ENCODE measurements at places on chromosomes 1 and 21.
A peak's percentile ranks its signal among the peaks of the same experiment; 100 is the strongest.

DNA sequence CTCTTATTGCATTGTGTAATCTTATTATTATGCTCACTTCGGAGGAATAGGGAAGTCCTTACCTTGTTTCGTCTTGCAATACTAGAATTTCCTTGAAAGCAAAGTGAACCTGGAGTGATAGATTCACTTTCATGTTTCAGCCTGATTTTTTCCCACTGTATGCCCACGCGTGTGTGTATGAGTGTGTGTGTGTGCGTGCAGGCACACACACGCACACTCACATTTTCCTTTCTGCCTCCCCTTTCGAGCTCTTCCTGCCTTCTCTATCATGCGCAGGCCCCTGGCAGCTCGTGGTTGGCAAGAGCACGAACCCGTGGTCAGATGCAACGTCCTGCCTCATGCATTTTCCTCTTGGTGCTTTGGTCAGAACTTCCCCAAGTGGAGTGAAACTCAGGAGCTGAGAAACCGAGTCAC is at the start of gene GCSAML:
GCSAML (plus strand) TSS at position 366 of the 414 bp plus-strand sequence. CDS start 58 bp downstream, outside the sequence.
- no peak for DNase-seq

DNA sequence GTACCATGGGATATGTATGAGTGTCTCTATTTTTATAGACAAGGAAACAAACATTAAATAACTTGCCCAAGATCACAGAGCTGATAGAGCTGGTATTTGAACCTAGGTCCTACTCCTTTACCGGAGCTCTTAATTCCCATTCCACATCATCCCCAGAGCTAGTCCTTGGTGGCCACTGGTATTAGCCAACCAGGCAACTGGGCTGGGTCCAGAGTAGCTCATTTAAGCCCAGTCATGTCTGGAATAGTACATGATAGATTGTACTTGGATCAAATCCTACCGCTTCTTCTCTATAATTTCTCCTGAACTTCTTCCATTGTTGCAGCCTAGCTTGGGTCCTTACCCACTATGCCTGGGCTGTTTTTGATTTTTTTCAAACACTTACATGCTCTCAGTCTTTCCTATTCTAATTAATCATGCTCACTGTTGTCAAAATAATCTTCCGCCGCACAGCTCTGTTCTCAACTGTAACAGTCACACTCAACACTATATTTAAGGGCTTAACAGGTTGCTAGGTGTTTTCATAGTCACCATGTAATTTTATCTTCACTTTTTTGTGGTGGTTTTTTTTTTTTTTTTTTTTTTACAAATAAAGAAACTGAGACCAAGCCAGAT is 80.2 kb downstream of the COLGALT2 start:
- DNase-seq = no peak

- DNase-seq = no peak
Observed at GRCh38 chr21:41769521-41769920, 2.7 kb upstream of the RIPK4 start.

DNA sequence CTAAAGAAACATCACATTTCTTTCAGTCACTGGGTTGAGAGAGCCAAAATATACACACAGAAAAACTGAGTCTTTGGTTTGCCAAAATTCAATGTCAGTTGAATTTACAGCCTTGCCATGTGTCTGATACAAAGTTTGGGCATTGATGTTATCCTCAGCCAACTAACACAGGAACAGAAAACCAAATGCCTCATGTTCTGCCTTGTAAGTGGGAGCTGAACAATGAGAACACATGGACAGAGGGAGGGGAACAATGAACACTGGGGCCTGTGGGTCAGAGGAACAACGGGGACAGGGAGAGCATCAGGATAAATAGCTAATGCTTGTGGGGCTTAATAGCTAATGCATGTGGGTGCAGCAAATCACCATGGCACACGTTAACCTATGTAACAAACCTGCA is 39.6 kb upstream of the C21orf91 start:
- no peak for DNase-seq

DNA sequence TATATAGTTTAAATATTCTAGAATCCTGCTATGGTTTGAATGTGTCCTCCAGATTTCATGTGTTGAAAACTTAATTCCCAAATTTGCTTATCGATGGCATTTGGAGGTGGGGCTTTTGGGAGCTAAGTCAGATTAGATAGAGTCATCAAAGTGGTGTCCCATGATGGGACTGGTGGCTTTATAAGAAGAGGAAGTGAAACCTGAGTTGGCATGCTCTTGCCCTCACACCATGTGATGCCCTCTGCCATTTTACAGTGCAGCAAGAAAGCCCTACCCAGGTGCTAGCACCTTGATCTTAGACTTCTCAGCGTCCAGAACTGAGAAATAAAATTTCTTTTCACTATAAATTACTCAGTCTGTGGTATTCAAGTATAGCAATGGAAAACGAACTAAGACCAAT is 111.3 kb downstream of the TGFB2 start:
- DNase-seq = no peak

DNA sequence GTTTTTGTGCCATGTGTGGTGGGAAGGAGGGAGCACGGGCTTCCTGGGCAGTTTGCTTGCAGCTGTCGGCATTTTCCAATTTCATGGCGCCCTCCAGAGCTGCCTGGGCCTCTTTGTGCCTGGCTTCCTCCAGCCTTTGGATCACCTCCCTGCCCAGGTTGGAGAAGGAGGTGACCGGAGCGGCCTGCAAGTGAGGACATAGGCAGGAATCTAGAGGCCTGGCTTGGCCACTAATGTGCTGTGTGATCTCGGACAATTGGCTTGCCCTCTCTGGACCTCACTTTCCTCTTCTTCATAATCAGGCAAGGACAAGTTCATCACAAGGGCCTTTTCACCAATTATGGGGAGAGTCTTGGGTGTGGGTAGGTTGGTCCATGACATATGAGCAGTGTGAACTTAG is 245.1 kb downstream of the MATN1 start:
- no peak for DNase-seq

DNA sequence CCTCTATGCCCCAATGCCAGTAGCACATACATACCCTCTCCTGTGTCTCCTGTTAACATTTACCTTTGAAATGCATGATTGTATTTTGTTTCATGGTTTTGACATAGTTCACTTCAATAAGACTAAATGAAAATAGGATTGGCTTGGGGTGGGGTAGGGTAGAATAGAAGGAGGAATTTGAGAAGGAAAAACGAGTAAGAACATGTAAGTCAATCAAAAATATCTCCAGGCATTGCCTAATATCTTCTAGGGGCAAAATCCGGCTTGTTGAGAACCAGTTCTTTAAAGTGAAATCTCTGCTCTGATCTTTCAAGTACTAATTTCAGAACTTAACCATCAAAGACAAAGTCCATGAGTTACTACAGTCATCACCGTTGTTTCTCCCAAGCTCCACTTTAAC is 31.8 kb upstream of the RGS2 start:
- DNase-seq = no peak

- DNase-seq = no peak
Observed at GRCh38 chr1:21756393-21757089, 26.4 kb downstream of the USP48 start.

DNA sequence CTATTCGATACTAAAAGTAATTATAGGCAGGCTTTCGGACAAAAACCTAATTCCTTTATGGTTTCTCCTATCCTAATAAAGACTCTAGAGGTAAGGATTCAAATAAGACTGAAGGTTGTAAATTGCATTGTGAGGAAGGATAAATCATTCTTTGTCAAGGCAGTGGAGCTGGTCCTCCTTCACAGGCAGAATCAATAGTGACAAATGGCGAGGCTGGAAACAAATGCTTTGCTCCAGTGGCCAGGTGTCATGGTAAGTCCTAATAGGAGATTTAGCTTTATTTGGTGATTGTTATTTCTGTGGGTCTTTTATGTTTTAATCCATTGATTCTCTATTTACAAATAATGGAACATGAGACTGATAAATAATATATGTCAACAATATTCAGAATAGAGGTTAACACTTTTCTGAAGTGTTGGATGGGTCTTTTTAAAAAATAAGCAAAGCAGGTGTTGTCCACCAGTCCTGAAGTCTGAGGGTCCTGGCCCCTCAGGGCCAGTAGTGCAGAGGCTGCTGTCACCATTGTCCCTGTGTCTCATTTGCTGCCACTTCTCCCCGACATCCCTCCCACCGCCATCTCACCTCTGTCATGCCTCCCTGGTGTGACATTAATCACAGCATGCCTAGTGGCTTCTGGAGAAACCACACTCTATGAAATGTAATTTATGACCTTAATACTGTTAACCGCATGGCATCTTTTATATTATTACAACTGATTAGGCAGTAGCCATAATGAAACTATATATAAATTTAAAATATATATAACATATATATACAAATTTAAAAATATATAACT is 120.9 kb upstream of the MAGI3 start:
- no peak for DNase-seq

DNA sequence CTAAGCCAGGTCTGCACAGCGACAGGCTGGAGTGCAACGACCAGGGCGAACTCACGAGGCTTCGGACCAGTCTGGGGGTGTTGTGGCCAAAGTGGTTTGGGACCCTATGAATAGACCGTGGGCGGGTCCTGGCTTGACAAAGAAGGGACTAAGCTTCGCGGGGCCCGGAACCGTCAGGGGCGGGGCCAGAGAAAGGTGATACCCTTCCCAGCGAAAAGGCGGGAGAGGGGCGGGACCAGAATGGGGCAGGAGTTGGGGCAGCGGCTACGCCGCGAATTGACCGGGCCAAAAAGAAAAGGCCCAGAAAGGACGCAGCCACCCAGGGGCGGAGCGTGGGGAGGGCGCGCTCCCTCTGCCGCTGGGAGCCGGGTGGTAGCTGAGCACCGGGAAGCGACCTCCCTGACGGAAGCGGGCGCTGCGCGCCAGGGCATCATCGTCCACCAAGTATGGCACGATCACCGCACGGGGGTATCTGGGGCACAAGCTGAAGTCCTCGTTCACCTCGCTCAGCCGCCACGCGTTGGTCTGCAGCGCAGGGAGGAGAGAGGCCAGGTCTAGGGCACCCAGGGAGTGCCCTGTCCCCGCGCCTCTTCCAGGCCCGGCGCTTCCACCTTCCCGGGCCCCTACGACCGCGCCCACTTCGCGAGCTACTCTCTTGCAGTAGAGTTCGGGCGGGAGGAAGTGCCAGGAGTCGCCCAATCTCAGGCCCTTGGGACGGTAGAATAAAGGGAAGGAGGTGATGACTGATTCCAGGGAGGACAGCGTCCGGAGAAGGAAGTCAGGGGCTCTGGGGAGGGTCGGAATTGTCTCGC is 6.7 kb upstream of the FAM167B start:
- DNase-seq = no peak

- DNase-seq = no peak
Observed at GRCh38 chr1:241608379-241609033, 31.7 kb downstream of the CHML start.

GRCh38 chr1:18599086-18599485 is 31.6 kb upstream of the PAX7 start:
- DNase-seq = no peak

- no peak for DNase-seq
Observed at GRCh38 chr1:1021010-1021919, 1.3 kb downstream of the AGRN start.

DNA sequence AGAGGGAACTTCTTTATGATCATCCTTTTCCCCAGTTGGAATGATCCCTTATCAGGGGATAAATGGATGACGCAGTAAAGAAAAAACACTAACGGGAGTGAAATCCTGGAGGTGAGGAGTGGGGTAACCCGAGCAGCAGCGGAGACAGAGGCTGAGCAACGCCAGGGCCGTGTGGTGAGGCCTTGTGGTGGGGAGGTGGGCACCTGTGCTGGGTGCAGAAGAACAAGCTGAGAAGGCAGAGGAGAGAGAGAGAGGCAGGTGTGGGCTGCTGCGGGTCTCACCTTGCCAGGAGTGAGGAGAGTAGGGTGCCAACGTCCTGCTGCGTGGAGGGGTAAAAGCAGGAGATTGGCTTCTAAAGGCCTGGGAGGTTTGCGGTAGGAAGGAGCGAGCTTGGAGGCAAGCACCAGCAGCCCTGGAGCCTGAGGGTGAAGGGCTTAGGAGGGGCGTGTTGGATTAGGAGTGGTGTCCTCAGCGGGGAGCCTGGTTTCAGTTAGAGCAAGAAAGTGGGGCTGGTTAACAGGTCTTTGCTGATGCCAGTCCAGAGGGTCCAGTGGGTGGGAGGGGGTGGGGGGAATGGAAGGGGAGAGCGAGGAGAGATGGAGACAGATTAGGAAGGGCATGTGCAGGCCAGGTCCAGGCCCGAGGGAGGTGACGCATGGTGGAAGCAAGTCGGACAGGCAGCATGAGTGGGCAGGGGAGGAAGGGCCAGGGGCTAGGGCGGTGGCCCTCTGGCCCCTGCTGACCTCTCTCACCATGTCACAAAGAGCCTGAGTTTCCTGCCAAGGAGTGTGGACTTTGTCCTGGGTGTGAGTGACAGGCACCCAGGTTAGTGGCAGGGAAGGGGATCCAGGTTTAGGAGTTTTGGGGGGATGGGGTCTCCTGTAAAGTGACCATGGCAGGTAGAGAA is 36.7 kb upstream of the LHX4 start:
- DNase-seq = no peak

DNA sequence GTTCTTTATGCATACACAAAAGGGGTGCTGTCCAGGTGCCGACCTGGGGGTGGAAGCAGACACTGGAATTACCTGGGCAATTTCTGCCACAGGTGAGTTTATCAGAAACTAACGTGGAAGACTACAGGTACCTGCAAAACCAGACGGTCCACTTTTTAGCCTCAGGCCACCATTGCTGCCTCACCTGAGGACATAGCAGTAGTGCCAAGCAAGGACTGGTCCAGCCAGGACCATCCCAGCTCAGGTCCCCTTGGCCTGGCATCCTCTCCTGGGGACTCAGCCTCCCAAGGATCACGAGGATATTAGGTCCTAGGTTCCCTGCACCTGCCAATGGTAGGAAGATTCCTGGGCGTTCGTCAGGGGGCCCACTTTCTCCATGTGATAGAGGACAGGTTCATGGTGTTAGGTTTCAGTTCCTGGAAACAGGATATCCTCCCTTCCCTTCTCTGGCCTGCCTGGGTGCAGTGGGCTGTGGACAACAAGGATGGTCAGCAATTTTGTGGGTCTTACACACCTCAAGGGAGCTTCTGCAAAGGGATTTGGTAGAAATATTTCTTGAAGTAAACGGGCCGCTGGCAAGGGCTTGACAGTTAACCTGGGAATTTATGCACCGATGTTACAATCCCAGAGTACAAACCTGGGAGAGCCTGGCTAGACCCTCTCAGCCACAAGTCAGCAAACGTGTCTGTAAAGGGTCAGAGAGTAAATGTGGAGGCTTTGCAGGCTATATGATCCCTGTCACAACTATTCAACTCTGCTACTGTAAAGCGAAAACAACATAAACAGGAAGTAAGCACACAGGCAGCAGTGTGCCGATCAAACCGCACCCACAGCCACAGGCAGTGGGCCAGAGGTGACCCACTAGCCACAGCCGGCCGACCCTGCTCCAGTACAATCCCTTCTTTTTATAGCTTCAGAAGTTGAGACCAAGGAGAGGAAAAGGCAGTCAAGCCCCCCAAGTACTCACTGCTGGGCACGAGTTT is 71.4 kb upstream of the RAB4A start:
- DNase-seq = peak; percentile 16

DNA sequence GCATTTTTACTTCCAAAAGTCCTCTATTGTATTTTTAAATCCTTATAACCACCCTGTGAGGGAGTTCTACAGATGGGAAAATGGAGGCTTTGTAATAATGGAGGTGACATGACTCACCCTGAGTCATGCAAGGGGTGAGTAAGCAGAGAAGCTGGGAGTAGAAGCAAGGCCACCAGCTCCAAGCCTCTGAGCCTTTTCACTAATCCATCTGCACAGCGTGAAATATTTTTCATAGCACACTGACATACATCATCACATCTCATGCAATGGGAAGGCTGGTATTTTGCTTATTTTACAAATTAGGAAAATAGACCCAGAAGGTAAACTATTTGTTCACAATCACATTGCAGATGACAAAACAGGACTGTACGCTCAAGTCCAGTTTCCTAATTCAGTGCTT is 96.9 kb downstream of the KCNH1 start:
- DNase-seq = no peak

GRCh38 chr1:27872059-27872801 is at the start of gene THEMIS2:
Gene THEMIS2, plus strand, starts transcription at chr1:27872544. Its CDS starts 28 bp downstream, at chr1:27872572.
- DNase-seq = no peak
